ENCODE measurements at places on chromosomes 16 and 17. TPM values are rescaled to one million over a fixed set of nuclear protein-coding genes. Genes with fewer than 3 reads are reported as not detected.

CRYM gene
- total RNA-seq, result 10.5 TPM

FN3KRP gene
- total RNA-seq, result 31.8 TPM

TLCD2 gene
- 2.9 TPM for total RNA-seq

- peaks cover 9% of the 10 kb centered on the region for H3K4me1 ChIP-seq
- H3K27me3 ChIP-seq, result no peaks in the 10 kb centered on the region
- H3K27ac ChIP-seq, result no peak overlapping the region
- H3K4me3 ChIP-seq, result no peak overlapping the region
- no peaks in the 10 kb centered on the region for H3K36me3 ChIP-seq
- DNase-seq, result no peak
These were observed 420.2 kb upstream of the GOT2 start for GRCh38 chr16:59154295-59154694.

GRCh38 chr17:51673070-51673469 lies 412.7 kb downstream of the UTP18 start:
- DNase-seq, result no peak
- H3K4me3 ChIP-seq, result no peak overlapping the region
- H3K27me3 ChIP-seq, result peaks cover 3% of the 10 kb centered on the region
- no peaks in the 10 kb centered on the region for H3K36me3 ChIP-seq

DNA sequence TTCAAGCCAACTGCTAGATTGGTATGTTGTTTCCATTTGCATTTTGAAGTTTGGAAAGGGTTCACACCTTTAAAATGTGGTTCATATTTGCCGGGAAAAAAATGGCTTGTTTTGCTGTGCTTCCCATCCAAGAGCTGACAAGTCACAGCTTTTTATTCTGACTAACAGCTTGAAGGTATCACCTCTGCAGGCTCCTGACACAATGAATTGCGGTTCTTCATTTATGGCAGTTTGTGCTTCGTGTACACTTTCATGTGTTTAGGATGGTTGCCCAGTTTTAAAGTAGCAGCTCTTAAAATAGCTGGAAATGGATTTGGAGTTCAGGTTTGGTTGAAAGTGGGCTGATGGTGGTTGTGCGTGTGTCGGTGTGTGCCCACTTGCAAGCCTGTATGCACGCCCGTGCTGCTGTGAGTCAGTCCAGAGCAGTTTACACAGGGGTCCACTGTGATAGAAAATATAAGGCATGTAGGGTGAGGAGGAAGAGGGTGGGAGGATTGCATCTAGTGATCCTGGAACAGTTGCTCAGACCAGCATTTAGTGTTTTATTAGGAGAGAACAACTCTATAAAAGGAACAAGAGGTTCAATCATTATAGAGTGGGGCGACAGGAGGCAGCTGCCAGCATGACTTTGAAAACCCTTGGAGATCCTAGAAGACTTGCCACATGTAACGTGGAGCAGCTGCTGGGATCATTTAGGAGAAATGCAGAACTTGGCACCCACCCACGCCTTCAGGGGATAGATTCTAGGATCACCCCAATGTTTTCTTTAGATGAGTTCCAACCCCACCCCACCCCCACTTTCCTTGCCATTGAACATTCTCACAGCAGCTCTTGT lies 108.0 kb upstream of the TBX2 start:
- no peaks in the 10 kb centered on the region for H3K36me3 ChIP-seq
- peaks cover 37% of the 10 kb centered on the region for H3K27me3 ChIP-seq
- no peak for DNase-seq
- H3K4me1 ChIP-seq, result peaks cover 11% of the 10 kb centered on the region

Data from progenitor cell of endocrine pancreas (in vitro differentiated cells).